ENCODE measurements at places on chromosomes 5 and 9.

- DNase-seq: no peak
These were observed 27.1 kb downstream of the NIM1K start for GRCh38 chr5:43219120-43219519.

GRCh38 chr5:6377582-6377904, 804 bp downstream of the MED10 start:
- DNase-seq: no peak

DNA sequence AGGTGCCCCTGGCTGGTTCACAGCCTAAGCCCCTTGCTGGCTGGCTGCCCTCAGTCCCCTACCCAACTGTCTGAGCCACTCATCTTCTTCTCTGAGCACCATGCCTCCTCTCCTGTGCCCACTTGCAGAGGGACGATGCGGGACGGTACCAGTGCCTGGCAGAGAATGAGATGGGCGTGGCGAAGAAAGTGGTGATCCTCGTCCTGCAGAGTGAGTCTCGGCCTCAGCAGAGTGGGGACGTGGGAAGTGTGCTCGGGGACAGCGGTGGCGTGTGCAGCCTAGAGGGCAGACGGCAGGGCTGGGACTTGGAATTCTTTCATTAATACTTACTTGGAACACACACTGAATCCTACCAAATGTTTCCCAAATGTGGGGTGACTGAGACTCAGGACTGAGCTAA, 34.3 kb upstream of the ASS1 start:
- no peak for DNase-seq

DNA sequence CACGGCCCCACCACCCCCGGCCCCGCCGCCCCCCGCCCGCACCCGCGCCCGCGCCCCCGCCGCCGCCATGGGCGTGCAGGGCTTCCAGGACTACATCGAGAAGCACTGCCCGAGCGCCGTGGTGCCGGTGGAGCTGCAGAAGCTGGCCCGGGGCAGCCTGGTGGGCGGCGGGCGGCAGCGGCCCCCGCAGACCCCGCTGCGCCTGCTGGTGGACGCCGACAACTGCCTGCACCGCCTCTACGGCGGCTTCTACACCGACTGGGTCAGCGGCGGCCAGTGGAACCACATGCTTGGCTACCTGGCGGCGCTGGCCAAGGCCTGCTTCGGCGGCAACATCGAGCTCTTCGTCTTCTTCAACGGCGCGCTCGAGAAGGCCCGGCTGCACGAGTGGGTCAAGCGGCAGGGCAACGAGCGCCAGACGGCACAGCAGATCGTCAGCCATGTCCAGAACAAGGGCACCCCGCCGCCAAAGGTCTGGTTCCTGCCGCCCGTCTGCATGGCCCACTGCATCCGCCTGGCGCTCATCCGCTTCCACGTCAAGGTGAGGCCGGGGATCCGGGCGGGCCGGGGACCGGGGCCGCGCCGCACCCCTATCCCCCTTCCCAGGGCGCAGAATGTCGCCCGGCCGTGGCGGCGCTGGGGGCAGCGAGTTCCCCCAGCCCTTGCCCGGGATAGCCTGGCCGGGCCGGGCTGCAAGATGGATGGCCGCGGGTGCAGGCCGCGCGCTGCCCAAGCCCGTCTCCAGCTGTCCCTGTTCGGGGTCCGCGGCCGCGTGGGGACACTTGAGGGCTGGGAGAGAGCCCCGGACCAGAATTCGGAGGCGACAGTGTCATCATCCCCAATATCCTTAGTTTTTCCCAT, 594 bp downstream of the FAM120A start:
- DNase-seq: no peak

GRCh38 chr9:130711469-130711868, 17.9 kb downstream of the EXOSC2 start:
- DNase-seq: no peak

GRCh38 chr5:54093081-54093492, 217.3 kb downstream of the ARL15 start:
- no peak for DNase-seq

GRCh38 chr5:143219696-143220095, 183.8 kb downstream of the NR3C1 start:
- DNase-seq: no peak
